DMS 273 treated with DMSO at 0.1 percent for 48 hours (cell line): ENCODE measurements at places on chromosomes 12 and 14.
A peak's percentile ranks its signal among the peaks of the same experiment; 100 is the strongest.

GRCh38 chr12:111368291-111368787 is 556 bp downstream of the PHETA1 start:
- no peak for DNase-seq

GRCh38 chr12:133058203-133059113 is 21.1 kb downstream of the ZNF84 start:
- no peak for DNase-seq

DNA sequence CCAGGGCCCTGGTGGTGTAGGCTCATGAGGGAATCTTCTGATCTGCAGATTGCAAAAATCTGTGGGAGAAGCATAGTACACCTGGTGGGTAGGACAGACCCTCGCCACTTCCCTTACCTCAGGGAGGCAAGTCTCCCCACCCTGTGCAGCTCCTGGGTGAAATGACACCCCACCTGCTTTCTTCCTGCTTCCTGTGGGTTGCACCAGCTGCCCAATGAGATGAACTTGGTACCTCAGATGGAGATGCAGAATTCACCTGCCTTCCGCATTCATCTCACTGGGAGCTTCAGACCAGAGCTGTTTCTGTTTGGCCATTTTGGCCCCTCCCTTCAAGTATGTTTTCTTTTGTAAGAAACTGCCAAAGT is 4.7 kb downstream of the CLEC2D start:
- no peak for DNase-seq

DNA sequence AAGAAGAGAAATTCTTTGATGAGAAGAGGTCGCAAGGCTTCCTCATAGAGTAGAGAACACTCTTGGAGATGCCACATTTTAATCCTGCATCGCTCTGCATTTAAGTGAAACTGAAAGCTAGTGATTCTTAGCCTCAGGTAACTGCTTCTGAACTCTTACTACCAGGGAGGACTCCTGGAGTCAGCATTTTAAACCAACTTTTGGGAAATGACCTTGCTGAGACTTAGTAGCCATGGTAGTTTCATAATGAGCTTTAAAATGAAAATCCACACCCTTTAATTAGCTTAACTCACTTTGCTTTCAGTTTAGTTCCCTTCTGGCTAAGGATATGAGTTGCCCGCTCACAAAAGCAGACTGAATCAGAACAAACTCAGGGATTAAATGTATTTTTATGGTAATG is 80.3 kb downstream of the SYNE2 start:
- DNase-seq = no peak

- DNase-seq = no peak
These were observed 60.7 kb downstream of the GALNT8 start for GRCh38 chr12:4780641-4781611.

- no peak for DNase-seq
These were observed 13.0 kb upstream of the PCED1B start for GRCh38 chr12:47066278-47067025.

- peak; percentile 39 for DNase-seq
These were observed 34.8 kb upstream of the TESC start for GRCh38 chr12:117134059-117134458.

DNA sequence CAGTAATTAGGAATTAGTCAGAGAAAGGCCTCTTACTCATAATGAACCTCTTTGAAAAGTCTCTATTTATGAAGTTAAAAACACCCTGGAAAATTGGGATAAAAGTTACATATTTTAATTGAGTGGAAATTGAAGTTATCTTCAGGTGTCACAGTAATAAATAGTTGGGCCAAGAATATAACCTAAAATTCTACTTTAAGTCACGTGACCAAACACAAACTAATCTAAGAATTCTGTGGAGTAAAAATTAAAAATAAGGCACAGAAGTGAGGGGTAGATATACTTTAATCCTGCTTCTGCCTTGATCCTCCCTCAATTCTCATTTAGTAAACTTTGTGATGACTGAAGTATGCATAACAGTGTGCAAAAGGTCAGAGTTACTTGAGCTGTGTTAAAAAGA is 226.4 kb downstream of the NAV3 start:
- DNase-seq = no peak

DNA sequence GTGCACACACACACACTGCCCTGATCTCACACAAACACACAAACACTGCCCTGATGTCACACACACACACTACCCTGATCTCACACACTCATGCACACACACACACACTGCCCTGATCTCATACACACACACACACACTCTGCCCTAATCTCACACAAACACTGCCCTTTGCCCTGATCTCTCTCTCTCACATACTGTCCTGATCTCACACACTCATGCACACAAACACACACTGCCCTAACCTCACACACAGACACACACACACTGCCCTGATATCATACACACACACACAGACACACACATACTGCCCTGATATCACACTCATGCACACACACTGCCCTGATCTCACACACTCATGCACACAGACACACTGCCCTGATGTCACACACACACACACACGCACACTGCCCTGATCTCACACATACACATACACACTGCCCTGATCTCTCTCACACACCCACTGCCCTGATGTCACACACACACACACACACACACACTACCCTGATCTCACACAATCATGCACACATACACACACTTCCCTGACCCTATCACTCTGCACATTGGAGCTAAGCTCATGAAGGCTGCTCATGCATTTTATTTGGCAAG is 97.6 kb upstream of the DIO3 start:
- no peak for DNase-seq

DNA sequence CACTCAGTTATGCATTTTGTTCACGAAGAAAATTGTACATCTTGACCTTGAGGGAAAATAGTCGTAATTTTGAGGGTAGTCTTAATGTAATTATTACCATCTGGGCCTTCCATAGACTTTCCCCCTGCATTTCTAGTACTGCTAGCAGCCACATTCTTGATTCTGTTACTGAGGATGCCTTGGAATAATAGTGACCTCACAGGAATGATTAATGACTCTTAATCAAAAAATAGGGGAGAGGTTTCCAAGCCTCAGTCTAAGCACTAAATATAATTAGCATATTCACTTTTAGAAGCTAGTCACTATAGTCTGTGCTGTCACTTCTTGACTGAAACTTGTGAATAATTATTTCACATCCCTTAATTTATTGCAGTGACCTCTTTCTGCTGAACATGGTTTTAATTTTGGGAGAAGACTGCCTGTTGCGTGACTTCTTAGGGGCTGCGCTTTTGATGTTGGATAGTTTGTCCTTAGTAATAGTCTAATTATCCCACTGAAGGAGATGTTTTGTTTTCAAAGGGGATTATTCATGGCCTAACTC is 400.5 kb downstream of the ADAMTS20 start:
- no peak for DNase-seq

GRCh38 chr12:51323317-51323960 is 535 bp downstream of the BIN2 start:
- no peak for DNase-seq

DNA sequence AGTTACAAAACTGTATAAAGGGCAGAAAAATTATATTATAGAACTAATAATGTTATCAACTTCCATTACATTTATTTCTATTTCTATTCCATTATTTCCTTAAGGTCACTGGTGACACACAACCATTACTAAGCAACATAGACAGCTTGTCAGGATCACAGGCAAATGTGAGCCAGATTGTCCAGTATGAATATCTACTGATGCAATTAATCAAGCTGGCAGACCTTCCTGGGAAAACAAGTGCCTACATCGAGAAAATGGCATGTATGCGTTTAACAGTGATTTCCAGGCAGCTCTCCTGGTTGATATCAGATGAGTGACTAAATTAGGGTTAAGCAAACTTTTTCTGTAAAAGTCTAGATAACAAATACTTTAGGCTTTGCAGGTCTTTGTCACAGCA is 36.9 kb upstream of the TSPAN8 start:
- peak; percentile 48 for DNase-seq

DNA sequence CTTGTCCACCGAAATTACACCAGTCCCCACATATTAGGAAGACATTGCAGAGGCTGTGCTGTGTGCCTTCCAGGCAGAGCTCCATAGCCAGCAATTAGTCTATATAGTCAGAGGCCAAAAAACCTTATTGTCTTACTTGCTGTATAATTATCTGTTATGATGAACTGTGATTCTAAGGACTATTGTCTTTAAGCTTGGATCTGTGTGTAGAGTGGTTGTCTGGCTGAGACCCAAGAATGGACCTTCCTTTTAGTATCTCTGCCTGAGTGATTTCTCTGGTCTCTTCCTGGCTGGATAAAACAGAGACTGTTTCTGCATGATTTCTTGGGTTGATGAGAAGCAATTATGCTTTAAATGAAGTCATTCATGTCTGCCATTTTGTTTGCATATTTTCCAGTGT is 465.3 kb downstream of the PRKD1 start:
- DNase-seq = no peak

DNA sequence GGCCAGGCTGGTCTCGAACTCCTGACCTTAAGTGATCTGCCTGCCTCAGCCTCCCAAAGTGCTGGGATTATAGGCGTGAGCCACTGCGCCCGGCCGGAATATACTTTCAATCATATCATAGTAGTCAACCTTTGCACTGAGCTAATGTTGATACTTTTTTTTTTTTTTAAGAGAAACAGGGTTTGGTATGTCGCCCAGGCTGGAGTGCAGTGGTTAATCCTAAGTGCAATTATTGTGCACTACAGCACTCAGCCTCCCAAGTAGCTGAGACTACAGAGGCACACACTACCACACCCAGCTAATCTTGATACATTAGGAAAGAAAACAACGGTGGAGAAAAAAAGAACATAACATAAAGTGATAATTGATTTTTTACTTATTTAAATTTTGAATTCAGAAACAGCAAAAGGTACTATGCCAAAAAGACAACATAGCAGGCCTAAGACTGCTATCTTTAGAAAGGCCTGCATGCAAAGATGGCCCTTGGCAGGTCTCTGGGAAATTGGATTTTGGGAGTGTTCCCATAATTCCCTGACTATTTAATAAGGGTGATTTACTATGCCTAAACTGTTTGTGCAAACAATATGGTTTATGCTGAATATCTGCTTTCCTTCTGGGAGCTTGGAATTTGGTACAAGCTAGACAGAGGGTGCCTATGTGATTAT is 15.5 kb downstream of the BTBD7 start:
- no peak for DNase-seq

- peak; percentile 9 for DNase-seq
These were observed 19.9 kb downstream of the PPP2R5C start for GRCh38 chr14:101781240-101782061.

GRCh38 chr12:5713599-5714081 is 231.4 kb downstream of the ANO2 start:
- DNase-seq = no peak

- DNase-seq = no peak
These were observed 348.0 kb upstream of the SOX5 start for GRCh38 chr12:24297516-24297915.

DNA sequence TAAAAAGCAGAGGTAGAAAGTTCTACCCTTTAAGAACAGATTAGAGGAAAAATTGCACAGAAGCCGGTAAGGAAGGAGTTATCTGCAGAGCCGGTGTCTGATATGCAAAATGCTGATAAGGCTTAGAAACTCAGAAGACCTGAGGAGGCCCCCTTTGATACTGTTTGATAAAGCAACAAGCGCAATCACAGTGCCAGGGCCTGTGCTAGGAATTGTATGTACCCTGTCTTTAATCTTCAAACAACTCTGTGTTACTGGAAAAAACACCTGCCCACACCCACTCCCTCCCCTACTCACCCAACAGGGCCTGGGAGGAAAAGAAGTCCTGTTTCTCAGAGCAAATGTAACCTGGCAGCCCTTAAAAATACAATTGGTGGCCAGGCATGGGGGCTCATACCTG is 112.7 kb upstream of the FUT8 start:
- DNase-seq = no peak

- DNase-seq = no peak
These were observed 17.6 kb downstream of the PTPRB start for GRCh38 chr12:70619471-70620152.

DNA sequence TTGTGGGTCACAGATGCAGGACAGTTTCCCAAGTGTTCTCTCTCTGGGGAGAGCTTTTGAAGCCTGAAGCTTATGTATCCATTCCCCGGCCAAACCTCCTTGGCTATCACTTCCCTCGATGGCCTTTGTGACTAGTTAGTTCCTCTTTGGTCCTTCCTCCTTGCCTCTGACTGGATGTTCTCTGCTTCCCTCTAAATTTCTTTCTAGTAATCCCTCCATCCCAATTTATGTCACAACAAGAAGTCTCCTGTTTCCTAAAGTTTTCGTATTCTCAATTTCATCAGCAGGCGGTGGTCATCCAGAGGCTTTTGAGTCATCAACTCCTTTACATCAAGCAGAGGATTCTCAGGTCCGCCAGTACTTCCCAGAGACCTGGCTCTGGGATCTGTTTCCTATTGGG is 27.5 kb downstream of the A2ML1 start:
- no peak for DNase-seq

DNA sequence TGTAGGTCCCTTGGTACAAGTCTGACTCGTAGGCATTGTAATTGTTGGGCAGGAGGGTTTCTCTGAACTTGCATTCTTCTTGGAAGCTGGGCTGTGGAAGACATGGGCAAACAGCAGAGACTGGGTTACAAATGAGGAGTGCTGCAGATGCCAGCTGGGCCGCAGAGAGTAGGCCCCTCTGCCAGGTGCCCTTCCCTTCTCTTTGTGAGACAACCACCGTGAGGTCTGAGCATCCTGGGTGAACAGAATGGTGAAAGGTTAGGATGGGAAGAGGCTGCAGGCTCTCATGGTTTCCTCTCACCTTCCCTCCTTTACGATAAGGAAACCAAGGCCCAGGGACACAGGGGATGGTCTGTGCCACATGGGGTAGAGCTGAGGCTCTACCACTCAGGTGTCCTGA is 11.3 kb downstream of the FGF6 start:
- no peak for DNase-seq

- DNase-seq = no peak
These were observed 37.6 kb upstream of the CLIP1 start for GRCh38 chr12:122460061-122460460.

DNA sequence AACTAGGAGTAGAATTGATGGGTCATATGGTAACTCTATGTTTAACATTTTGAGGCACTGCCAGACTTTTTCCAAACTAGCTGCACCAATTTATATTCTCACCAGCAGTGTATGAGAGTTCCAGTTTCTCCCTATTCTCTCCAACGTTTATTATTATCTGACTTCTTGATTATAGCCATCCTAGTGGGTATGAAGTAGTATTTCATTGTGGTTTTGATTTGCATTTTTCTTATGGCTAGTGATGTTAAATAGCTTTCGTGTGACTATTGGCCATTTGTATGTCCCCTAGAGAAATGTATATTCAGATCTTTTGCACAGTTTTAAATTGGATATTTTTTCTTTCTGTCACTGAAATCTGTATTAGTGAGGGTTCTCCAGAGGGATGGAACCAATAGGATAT is 37.8 kb downstream of the HELB start:
- DNase-seq = no peak

GRCh38 chr14:96902004-96902403 is 104.8 kb downstream of the VRK1 start:
- DNase-seq = no peak

GRCh38 chr14:51862860-51863259 is 2.4 kb downstream of the GNG2 start:
- no peak for DNase-seq

DNA sequence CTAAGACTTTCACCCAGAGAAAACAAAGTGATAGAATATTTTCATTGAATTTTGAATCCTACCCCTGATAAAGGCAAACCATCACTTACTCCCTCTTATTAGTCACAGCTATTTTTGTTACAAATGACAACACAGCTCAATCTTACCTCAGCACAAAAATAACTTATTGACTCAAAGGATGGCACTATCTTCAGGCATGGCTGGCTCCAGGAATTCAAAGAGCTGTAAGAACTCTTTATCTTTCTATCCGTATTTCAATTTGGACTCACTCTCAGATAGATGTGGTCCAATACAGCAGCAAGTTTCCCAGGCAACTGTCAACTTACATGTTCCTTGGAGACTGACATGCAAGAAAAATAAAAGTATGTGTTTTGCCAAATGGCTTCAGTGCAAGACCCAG is 709.4 kb upstream of the MDGA2 start:
- DNase-seq = no peak
